Fibroblast of the conjunctiva (primary cell): ENCODE measurements at places on chromosomes 16 and 17.

DNA sequence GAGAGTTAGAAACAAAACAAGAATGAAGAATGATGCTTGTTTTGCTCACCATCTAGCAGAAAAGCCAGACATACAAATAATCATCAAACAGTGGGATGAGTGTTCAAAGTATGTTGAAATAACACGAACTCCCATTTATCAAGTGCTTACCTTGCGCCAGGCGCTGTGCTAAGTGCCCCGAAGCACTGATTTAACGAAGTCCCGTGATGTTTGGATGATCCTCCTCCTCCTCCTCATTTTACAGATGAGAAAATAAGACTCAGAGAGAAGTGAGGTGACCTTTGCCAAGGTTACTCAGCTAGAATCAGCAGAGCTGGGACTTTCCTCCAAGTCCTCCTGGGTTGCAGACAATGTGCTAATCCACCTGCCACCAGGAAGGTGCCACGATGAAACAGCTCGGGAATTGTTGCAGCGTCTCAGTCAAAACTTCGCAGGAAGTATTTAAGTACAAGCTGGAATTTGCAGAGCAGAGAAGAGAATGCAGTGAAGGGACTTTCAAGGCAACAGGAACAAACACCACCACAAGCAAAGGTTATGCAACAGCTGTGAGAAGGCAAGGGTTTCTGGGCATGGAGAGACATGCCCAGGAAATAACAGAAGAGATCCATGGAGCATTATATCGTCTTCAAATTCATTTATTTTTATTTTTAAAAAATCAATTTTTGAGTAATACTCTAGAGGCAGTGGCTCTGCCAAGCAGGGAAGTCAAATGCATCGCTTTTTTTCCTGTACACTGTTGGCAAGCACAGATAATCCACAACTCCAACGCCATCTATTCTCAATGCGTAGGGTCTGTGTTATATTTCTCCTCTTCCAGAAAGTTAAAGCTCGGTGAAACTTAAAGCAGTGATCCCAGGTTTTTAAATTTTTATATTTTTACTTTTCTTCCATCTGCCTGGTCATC is 11.1 kb downstream of the PRCD start:
- no peak for DNase-seq

DNA sequence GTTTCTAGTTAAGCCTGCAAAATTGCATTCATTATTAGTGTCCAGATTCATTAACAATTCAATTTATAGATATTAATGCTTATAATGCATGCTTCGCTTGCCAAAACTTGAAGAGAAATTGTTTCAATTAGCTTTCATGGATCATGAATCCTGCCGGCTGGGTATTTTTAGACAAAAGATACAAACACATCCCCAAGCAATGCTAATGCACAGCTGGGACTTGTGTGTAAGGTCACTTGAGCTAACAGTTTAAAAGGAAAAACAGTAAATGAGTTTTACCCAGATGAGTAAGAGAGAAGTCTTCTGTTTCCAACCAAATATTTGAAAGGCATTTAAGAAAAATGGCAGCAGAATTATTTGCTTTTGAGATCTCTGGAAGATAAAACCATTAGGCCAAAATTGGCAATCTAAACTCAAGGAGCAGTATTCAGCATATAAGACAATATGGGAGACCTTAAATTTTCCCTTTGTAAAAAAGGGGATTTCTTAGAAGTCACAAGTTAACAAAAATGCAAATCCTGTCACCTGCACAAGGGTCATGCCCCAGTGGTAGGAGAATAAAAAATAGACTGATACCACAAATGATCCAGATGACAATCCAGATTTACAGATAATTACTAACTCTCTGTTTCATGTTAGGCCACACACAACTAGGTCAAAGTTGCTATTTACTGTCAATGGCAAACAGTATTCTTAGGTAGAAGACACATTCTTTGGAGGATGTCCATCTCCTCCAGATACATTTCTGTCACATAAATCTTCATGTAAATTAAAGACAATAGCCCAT is 418.4 kb upstream of the PMFBP1 start:
- DNase-seq, result no peak

- no peak for DNase-seq
Observed at GRCh38 chr17:75552425-75553294, 27.2 kb downstream of the LLGL2 start.

- no peak for DNase-seq
Observed at GRCh38 chr16:67312719-67313118, 13.8 kb downstream of the KCTD19 start.

- DNase-seq, result peak; percentile 52
Observed at GRCh38 chr16:48542020-48542473, 67.9 kb downstream of the N4BP1 start.

DNA sequence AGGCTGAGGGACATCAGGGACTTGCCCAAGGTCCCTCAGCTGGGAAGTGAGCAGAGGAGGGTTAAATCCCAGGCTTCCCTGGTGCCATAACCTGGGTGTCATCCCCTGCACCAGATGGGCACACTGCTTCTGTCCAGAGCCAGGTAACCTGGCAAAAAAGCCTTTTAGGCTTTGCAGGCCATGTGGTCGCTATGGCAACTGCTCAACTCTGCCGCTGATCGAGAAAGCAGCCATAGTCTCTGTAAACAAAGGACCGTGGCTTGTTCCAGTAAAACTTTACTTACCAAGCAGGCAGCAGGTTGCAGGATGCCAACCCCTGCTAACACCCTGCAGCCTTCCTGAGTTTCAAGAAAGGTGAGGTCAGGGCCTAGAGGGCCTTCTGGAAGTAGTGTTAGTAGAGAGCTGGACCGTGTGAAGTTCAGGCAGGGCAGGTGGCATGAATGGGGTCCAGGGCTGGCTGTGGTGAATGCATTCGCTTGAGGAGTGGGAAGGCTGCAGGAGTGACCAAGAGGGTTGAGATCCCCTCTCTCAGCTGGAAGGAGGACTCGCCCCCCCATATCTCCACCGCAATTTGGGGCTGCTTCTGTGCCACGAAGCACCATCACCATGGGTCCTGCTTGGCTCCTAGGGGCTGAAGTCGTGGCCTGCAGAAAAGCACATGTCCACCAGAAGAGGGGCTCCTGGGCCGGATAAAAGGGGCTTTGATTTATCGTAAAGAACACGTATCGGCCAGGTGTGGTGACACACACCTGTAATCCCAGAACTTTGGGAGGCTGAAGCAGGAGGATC is 91.3 kb downstream of the SOCS1 start:
- DNase-seq, result no peak

- no peak for DNase-seq
Observed at GRCh38 chr16:27720731-27721530, 171.0 kb downstream of the KATNIP start.

- no peak for DNase-seq
Observed at GRCh38 chr16:52254746-52255145, 292.2 kb downstream of the TOX3 start.

- no peak for DNase-seq
Observed at GRCh38 chr17:40328386-40328766, 19.4 kb downstream of the RARA start.

GRCh38 chr17:21209511-21210175 is 4.3 kb downstream of the TMEM11 start:
- DNase-seq, result no peak

DNA sequence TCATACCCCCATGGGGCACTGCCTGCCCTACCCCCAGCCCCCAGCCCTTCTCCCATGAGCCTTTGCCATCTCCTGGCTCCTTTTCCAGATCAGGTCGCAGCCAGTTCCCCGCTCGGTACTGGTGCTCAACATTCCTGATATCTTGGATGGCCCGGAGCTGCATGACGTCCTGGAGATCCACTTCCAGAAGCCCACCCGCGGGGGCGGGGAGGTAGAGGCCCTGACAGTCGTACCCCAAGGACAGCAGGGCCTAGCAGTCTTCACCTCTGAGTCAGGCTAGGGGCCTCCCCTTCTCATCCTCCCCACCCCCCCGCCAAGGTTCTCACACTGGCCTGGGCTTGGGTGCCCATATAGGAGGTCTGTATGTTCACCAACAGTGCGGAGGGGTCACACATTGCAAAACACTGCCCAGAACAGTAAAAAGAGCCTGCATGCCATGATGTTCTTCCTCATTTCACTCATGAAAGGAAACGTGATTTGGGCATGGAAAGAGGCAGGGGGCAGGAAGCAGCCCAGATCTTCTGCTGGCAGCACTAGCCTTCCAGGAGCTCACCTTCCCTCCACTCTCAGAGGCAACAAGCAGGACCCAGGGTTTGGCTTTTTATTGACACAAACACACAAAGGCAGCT is 7.5 kb downstream of the IFI35 start:
- no peak for DNase-seq

GRCh38 chr17:39598047-39598481 is 9.7 kb downstream of the NEUROD2 start:
- no peak for DNase-seq

GRCh38 chr17:17119106-17119505 is 76.8 kb downstream of the MPRIP start:
- no peak for DNase-seq

- peak; percentile 35 for DNase-seq
Observed at GRCh38 chr17:15954222-15954621, 9.3 kb downstream of the ADORA2B start.

- no peak for DNase-seq
Observed at GRCh38 chr17:11953924-11954323, 43.4 kb downstream of the ZNF18 start.

GRCh38 chr17:55416000-55416399 is 5.6 kb downstream of the MMD start:
- no peak for DNase-seq

GRCh38 chr17:64001091-64001579 is 3.0 kb downstream of the PRR29 start:
- no peak for DNase-seq

DNA sequence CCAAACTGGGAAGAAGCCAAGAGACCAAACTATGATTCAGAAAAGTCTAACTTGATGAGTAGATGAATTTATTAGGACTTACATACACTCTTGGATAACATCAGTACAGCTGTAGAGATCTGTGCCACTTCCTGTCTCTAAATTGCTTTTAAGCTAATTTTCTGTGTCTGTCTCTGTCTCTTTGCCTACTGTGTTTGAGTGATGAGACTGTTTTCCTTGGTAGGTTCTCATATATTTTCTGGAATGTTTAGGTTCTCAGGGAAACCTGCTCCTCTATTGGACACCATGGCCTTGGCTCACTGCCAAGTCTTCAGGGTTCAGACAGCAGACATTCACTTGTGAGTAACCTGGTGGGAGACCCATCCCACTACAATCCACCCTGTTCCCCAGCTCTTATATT is 103.5 kb upstream of the KIF2B start:
- no peak for DNase-seq

DNA sequence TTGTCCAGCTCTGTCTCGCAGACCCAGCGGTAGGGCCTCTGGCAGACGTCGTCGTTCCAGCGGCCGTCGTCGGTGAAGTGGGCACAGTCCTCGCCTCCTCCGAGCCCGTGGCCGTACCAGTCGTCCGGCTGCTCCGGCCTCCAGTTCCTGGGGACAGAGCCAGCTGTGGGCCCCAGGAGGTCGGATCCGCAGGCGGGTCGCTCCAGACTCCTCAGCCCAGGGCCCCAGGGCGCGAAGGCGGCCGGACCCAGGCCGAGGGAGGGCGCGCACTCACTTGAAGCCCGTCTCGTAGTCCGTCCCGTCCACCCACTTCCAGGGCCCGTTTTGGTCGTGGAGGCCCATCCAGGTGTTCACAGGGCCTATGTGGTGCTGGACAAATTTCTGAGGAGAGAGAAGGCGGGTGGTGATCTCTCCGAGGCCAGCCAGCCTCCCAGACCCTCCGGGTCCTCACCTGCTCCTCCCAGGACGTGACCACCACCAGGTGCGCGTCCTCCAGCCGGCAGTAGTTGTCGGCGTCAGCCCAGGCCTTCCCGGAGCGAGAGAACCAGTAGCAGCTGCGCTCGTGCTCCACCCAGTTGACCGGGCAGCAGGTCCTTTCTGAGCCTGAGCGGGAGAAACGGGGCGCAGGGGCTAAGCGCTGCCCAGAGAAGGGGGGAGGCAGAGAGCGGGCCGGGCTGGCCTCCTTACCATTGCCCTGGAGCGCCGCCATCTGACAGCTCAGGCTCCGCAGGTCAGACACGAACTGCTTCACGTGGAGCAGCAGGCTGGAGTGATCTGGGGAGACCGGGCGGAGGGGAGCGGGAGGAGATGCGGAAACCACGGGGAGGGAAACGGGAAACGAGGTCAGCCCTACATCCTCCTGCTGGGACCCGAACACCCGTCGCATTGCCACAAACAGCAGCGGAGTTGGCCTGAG is 5.2 kb downstream of the ASGR1 start:
- DNase-seq, result no peak

DNA sequence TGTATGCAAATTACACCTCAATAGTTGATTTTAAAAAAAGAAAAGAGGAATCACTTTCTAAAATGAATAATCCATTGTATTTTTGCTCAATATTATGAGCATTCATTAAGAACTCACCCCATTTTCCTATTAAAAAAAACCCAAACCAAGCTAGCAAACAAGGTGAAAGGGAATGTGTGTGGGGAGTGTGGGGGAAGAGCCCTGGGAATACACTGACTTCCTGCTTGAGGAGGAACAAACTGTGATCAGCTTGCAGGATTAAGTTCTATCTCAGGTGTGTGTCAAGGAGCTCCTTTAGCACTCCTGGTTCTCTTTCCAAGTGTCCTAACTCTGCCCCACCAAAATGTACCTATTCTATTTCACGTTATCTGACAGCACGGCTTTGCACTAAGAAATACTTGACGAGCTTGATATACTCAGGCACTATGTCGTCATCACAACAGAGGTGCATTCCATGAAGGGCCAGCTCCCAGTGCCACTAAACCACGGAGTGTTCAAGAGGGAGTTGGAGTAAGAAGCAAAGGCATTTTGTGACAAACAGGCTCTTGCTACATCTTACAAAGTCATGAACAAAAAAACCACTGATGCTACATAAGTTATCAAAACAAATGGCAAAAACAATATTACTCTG is 73.2 kb downstream of the MYH10 start:
- no peak for DNase-seq

DNA sequence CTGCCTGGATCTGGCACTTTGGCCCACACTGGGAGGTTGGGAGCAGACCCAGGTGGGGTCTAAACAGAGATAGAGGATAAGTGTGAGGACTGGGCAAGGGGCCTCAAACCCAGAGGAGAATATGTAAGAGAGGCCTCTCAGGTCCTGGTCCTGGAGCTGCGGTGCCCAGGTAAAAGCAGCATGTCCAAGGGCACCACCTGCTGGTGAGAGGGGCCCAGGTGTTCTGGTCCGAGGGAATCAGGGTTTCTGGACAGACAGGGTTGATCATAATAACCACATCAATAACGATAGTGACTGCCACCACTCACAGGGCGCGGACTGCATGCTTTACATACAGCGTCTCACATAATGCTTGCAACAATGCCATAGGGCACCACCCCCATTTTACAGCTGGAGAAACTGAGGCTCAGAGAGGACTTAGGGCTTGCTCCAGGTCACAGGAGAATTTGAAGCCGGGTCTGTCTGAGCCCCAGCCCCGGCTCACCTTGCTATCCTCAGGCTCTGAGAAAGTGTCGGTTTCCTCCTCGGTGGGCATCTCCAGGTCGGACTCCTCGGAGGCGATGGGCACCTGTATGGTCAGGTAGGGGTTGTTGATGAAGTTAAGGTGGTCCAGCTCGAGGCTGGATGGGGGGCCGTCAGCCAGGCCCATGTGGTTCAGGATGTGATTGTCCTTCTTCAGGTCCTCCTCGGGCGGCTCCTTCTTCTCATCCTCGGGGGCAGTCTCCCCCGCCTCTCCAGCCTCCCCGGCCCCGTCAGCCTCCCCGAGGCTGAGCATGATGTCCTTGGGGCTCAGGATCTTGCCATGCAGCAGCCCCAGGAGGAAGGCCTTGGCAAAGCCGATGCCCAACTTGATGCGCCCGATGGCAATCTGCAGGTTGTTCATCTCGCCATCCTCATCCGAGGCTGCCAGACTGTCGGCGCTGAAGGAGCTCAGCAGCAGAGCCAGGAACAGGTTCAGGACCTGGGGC is 19.1 kb upstream of the CD79B start:
- no peak for DNase-seq
